ENCODE measurements at places on chromosomes 12 and 14.

- no peak for DNase-seq
Measured at GRCh38 chr14:100824901-100825712, 811 bp upstream of the MEG3 start.

GRCh38 chr12:76688631-76689030 is 75.3 kb upstream of the ZDHHC17 start:
- no peak for DNase-seq

DNA sequence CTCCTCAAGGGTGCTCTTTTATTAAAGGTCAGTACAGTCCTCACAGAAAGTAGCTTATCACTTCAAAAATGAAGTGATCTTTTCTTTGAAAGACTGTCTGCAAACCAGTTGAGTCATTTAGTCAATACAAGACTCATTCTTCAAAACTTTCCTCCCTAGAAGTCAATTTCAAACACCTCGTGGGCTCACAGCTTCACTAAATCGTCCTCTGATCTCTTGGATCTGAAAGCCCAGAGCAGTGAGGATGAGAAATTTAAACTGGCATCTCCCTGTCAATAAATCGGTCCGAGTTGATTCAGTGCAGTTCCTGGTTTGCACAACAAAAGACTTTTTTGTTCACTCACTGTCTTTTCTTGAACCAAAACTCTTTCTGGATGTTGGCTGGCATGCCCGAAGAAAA is 44.5 kb downstream of the NUAK1 start:
- DNase-seq, result no peak

GRCh38 chr14:73189651-73190050 is 47.7 kb upstream of the PAPLN start:
- DNase-seq, result no peak

GRCh38 chr12:93090731-93091172 is 161.7 kb upstream of the EEA1 start:
- DNase-seq, result no peak

GRCh38 chr12:1382826-1383225 is 211.6 kb downstream of the FBXL14 start:
- DNase-seq, result no peak

GRCh38 chr14:65910108-65910786 is 497.7 kb downstream of the FUT8 start:
- no peak for DNase-seq

DNA sequence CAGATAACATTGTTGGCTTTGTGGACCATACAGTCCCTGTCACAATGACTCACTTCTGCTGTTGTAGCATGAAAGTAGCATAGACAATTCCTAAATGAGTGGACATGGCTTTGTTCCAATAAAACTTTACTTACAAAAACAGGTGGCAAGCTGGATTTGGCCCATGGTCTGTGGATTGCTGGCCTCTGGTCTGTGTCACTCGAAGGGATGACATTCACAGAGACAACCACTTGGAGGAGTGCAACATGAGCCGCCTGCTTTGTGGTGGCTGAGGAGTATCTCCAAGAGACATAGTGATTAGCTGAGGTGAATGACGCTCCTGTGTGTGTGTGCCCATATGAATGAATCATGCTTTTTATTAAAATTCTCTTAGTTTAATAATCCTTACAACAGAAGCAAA is 81.3 kb upstream of the NRXN3 start:
- DNase-seq, result no peak

- DNase-seq, result no peak
Measured at GRCh38 chr12:109762071-109762672, 48.5 kb downstream of the FAM222A start.

DNA sequence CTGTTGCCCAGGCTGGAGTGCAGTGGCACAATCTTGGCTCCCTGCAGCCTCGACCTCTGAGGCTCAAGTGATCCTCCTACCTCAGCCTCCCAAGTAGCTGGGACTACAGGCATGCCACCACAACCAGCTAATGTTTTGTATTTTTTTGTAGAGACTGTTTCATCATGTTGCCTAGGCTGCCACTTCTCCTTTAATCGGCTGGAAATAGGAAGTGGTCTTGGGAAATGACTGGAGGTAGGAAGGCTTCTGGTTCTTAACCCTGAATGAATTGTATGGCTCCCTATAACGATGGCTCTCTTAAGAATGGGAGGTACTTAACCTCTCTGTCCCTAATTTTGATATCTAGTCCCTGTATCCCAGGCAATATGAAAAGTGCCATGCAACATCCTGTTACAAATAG is 113.9 kb upstream of the USP15 start:
- DNase-seq, result no peak

- DNase-seq, result no peak
Measured at GRCh38 chr12:56572288-56572687, 50.7 kb downstream of the RBMS2 start.

- DNase-seq, result no peak
Measured at GRCh38 chr12:122459211-122459610, 36.7 kb upstream of the CLIP1 start.

DNA sequence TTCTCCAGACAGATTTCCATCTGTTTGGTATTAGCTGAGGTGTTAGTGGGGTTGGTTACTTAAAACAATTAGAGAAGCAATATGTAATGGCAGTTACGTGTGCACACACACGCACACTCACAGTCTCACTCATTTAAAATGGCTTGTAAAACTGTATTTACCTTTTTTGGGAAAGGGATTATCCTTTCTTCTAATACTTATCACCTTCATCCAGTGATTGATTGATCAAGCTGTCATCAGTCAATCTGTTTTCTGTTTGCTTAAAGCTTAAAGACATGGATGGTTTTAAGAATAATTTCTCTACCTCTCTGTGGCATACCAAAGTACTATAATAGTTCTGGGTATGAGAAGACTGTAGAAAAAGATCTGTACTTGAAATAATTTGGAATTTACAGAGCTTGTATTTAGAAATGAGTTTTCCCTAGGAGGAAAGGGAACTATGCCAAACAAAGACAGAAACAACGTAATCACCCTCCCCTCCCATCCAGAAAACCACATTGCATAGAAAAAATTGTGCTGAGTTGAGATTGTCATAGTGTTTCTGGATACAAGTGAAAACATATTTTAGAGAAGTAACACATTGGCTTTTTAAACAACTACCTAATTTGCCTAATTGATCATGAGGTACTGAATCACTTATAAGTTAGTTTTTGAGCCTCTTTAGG is 455.8 kb downstream of the PCNX1 start:
- no peak for DNase-seq

GRCh38 chr12:119704065-119704747 is 36.3 kb downstream of the PRKAB1 start:
- no peak for DNase-seq

- DNase-seq, result no peak
Measured at GRCh38 chr12:102407776-102408486, 72.4 kb downstream of the IGF1 start.

DNA sequence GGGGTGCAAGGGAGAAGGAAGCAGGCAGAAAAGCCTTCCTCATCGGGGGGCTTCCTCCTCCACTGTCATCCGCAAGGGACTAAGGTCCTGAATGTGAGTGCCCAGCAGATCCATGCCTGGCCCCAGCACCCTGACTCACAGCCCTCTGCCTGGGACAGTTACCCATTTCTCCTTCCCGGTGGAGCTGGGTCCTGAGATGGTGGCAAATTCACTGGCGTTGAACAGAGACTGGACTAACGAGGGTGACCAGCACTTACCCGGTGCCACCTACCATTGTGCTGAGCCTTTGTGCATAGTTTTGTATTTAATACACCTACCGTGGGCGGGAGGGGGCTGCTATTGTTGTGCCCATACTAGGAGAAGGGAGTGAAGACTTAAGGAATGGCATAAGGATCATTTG is 30.9 kb upstream of the PLEKHG6 start:
- no peak for DNase-seq

DNA sequence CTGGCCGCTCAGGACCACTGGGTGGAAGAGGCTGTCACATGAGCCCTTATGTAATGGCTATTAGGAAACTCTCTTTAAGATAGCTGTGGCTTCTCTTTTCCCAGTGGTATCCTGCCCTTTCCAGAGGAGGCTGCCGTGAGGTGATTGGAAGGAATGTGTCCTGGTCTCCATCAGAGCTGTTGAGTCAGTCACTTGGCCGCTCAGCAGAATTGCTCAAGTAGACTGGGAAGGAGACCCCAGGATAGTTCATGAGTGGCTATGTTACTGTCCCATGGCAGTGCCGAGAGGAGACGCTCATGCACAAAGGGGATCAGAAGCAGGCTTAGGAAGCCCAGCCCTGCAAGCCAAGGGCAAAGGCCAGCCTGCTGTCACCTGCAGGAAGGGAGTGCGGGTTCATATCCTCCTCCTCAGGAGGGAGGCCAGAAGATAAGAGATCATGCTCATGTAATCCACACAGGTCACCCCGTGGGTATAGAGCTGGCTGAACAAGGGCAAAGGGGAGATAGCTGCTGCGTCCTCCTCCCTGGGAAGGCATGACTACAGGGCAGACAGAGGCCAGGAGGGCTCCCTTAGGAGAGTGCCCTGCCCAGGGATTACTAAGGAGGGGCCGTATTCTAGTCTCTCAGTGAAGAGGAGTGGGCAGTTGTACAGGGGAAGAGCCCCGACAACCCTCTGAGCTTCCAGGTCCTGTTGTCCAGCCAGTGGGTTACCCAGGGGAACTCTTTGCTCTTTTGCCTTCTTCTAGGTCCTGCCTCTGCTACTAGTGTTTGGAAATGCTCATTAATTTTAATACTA is 137.0 kb upstream of the MAX start:
- no peak for DNase-seq

GRCh38 chr12:46900734-46901463 is 75.1 kb upstream of the SLC38A4 start:
- no peak for DNase-seq

DNA sequence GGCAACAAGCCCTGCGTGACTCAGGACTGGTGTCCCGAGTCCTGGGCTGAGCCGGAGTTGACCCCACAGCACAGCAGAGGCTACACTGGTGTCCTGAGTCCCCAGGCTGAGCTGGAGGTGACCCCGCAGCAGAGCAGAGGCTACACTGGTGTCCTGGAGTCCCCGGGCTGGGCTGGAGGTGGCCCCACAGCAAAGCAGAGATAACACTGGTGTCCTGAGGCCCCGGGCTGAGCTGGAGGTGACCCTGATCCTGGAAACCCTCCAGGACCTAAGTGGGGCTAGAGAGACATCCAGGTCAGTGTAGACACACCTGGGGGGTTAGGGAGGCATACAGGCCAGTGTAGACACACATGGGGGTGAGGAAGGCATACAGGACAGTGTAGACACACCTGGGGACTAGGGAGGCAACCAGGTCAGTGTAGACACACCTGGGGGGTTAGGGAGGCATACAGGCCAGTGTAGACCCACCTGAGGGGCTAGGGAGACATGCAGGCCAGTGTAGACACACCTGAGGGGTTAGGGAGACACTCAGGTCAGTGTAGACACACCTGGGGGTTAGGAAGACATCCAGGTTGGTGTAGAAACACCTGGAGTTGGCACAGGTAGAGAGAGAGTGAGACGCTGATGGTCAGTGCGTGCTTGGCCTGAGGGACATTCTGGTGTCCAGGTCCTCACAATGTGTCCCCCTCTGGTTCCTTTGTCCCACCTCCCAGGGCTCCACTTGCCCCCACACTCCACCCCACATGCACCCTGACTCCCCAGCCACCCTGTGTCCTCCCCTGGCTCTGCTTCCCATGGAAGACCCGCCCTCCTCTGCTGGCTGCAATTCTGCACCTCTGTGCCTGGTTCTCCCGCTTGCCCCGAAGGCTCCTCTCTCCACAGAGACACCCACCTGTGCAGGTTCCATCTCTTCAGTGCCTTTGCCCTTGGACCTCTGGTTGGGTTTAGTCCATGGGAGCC is 321.6 kb upstream of the SFSWAP start:
- no peak for DNase-seq

- DNase-seq, result no peak
Measured at GRCh38 chr12:123450636-123451035, 7.3 kb upstream of the SNRNP35 start.

DNA sequence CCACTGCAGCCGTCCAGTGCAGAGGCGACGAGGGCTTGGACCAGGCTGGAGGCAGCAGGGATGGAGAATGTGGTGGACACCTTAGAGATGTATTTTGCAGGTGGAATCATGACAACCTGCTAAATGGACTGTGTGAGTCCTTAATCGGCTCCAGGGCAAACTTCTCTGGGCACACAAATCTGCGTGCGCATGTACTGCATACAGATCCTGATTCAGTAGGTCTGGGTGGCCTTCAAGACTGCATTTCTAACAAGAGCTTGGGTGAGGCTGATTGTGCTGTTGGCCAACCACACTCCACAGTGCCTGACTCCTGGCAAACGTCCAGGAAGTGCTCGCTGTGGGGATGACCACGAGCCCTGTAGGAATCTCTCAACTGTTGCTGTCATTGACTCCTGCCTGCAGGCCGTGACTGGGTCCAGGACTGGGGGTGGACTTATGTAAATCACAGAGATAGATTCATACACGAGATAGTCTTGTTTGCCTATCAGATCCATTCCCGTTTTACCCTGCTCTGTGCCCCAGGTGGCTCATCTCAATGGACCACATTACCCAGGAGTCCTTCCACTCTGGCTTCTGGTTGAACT is 27.2 kb downstream of the JDP2 start:
- DNase-seq, result no peak

DNA sequence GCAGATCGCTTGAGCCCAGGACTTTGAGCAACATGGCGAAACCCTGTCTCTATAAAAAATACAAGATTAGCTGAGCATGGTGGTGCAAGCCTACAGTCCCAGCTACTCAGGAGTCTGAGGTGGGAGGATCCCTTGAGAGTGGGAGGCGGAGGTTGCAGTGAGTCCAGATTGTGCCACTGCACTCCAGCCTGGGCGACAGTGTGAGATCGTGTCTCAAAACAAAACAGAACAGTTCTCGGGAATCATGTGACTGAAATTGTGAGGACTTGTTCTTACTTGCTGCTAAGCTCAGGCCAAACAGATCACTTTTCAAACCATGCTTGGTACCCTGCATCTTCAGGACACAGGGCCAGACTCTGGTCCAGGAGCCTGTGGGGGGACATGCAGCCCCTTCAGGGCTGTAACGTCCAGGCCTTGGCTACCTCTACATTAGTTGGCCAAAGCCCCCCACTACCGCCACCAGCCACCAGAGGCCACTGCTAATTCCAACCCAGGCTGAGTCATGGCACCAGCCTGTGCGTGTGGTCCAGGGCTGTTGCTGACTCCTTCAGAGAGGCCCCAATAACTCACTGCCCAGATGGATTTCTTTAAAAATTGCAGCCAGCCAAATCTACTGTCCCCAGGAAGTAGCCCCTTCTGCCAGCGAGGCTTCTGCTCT is 33.4 kb upstream of the SYNDIG1L start:
- DNase-seq, result no peak

DNA sequence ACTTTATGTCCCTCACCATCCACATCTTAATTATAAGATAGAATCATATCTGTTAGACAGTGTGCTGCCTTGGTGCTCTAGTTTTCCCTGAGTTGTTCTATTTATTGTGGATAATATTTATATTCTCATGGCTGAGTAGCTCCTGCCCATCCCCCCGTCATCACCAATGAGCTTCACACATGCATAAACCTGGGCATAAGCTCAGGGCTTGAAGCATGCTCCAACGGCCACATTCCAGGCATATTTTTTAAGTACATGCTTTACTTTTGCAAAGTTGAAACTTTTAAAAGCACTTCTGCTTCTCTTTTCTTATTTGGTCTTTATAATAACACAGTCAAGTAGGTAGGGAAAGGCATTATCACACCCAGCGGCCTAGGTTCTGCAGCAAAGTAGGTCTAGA is 3.4 kb upstream of the FBXO34 start:
- no peak for DNase-seq
